Activated T-helper 9 cell treated with anti-CD3 and anti-CD28 coated beads, Interleukin-2, amount 50 U/mL, for 16 hours (primary cell): ENCODE measurements at places on chromosomes 4 and X.

DNA sequence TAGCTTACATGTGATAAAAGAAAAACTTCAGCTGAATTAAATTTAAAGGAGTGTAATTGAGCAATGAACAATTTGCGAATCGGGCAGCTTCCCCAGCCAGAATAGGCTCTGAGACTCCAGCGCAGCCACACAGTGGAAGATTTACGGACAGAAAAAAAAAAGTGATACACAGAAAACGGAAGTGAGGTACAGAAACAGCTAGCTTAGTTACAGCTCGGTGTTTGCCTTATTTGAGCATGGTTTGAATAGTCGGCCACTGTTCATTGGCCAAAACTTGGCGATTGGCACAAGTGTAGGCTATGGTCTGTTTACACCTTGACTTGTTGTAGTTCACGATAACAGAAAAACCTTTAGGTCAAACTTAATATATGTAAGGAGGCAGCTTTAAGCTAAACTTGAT lies 16.7 kb upstream of the SUPT20HL1 start:
- DNase-seq, result no peak

DNA sequence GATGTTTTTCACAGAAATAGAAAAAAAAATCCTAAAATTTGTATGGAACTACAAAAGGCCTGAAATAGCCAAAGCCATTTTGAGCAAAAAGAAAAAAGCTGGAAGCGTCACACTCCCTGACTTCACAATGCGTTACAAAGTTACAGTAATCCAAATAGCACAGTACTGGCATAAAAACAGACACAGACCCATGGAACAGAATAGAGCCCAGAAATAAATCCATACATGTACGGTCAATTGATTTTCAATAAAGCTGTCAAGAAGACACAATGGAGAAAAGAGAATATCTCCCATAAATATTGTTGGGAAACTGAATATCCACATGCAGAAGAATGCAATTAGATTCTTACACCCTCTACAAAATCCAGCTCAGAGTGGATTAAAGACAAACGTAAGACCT lies 208.2 kb downstream of the AFAP1 start:
- no peak for DNase-seq

DNA sequence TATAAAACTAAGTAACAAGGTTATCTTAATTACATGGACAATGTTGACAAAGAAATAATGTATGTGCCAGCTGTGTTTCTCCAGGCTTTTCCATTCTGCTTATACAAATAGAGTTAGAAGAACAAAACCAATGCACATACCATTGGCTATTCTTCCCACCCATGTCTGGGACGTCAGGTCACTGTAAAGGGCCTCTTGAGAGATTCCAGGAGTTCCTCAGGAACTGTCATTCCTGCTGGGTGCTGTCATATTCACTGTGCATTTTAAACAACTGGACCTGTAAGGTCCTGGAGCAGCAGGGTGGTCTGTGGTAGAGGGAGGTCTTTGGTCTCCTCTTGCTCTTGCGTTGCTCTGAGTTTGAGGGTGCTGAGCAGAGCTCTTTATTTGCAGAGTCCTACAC lies 74.6 kb upstream of the AP1S2 start:
- no peak for DNase-seq

DNA sequence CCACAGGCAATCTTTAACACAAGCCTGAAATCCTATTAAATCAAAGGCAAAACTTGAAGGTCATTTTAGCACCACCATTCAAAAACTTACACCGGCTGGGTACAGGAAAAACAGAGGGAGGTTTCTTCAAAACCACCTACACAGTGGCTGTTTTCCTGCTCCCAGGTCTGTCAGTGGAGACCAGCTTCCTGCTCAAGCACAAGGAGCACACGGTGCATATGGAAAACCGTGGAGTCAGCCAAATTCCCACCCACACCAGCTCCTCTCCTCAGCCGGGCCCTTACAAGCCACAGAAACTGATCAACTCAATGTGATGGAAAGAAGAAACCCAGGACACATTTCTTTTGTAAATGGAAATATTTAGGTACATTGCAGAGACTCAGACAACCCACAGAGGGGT lies 14.3 kb upstream of the FAM241A start:
- no peak for DNase-seq

GRCh38 chr4:154642373-154643009 lies 30.0 kb upstream of the FGG start:
- DNase-seq, result no peak

DNA sequence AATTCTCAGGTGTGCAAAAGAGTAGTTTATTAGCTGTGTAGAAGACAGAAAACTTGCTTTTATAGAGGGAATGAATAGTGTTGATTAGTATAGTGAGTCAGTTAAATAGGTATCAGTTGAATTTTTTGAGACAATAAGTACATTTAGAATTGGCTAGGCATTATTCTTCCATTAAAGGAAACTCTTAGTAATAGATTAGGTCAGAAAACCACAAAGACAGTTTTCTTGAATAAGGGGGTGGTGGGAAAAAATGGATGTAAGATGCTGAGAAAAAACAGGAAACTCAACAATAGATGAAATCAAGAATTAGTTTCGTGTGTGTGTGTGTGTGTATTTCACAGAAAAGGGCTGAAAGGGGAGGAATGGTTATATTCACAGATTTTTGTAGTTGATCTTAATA lies 16.8 kb downstream of the CD38 start:
- no peak for DNase-seq
